Melanocyte of skin (primary cell): ENCODE measurements at places on chromosomes 11 and 22. TPM values are rescaled to one million over a fixed set of nuclear protein-coding genes. Genes with fewer than 3 reads are reported as not detected.

KCNJ4 gene
- total RNA-seq, result not detected in 2 replicates

OR56A4 gene
- not detected in 2 replicates for total RNA-seq

SEZ6L gene
- not detected in 2 replicates for total RNA-seq

PLAAT5 gene
- total RNA-seq, result under 0.01 TPM in 1 of 2 replicates, not detected in the other

B4GAT1 gene
- 44.0 and 51.3 TPM in 2 replicates for total RNA-seq

TIGD3 gene
- under 0.01 TPM in 2 replicates for total RNA-seq

FAM180B gene
- total RNA-seq, result under 0.01 TPM in 1 of 2 replicates, not detected in the other

GRM5 gene
- under 0.01 and 0.15 TPM in 2 replicates for total RNA-seq

TNNI2 gene
- total RNA-seq, result not detected in 2 replicates

DMC1 gene
- total RNA-seq, result 1.3 and 3.1 TPM in 2 replicates

PYGM gene
- 0.33 and 1.2 TPM in 2 replicates for total RNA-seq

PRODH gene
- 0.33 and 2.2 TPM in 2 replicates for total RNA-seq

PLXNB2 gene
- total RNA-seq, result 56.3 and 56.6 TPM in 2 replicates

NRXN2 gene
- total RNA-seq, result 0.69 and 1.5 TPM in 2 replicates

TMEM191C gene
- 1.0 and 3.6 TPM in 2 replicates for total RNA-seq

PPARA gene
- 11.0 and 20.0 TPM in 2 replicates for total RNA-seq

OR8D1 gene
- not detected in 2 replicates for total RNA-seq

MIAT gene
- 0.33 and 0.46 TPM in 2 replicates for total RNA-seq

PNPLA5 gene
- total RNA-seq, result not detected in 2 replicates

IGSF9B gene
- not detected in 2 replicates for total RNA-seq

DDX25 gene
- total RNA-seq, result under 0.01 and 0.15 TPM in 2 replicates
